CD4-positive, alpha-beta T cell treated with Interferon gamma for 1 hour (primary cell): ENCODE measurements at places on chromosomes 1 and 21.

- DNase-seq, result no peak
These were observed 111.6 kb upstream of the ERRFI1 start for GRCh38 chr1:8137481-8138244.

DNA sequence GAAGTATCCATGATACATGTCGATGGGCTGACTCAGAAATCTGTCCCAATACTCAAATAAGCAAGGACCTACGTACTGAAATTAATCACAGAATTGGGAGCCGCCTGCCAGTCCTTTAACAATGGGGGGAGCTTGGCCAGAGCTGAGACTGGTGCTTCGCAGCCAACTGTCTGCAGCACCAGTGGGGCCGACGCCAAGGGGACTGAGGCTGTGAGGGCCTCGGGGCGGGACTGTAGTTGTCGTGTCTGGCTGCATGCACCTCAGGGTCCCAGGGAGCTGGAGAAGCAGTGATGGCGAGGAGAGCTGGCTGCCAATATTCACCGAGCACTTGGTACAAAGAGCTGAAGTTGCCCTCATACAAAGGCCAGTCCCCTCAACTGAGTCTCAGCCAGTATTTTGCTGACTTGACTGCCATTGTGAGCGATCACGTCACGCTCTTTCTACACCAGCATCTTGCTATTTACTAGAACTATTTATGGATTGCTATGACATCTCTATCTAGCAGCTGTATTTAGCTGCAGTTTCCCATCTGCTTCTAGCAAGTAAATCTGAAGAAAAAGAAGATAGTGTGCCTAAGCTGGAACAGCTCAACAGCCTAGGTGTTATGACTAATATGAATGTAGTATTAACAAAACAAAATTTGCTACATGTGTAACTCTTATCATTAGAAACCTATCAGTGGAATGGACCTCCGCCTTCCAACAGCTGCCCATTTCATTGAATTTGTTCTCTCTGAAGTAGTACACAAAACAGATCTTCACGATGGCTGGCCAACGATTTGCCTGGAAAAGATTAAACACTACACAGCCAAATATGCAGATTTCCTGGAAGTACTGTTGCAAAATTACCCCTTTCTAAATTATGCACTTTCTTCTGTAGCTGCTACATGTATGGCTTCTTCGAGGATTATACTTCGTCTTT is 29.1 kb downstream of the EVI5 start:
- no peak for DNase-seq

DNA sequence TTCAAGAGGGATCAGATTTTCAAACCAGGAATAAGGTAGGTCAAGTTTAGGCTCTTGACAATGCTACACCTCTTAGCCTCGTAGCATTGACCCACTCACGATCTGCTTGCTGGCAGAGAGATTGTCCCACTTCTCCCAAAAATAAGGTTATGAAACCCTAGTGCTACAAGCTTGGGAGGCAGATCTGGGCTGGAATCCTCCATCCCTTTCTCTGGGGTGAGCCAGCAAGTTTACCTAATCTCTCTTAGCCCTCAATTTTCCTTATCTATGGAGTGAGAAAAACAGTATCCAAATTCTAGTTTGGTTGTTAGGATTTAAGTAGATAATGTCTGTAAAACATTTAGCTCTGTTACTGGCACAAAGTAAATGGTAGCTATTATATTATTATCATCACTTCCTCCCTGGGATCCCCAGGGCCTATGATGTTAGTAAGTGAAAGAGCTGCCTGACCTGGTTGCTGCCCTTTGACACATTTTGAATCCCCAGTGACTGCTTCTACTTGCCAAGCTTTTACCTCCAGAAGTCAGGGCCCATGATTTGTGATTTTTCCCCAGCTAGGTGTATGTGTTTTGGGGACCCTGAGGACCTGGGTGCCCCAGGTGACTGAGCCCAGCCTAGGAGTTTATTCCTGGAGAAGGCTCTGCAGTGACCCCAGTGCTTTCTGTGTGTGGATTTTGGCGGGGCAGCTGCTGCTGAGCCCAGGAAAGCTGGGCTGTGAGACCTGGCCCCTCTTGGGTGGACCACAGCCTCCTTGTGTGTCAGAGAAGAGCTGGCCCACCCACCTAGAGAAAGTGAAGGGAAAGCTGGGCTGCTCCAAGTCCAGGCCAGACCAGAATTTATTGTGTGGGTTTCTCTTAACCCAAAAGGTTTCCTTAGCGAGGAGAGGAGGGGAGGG is 48.2 kb upstream of the VANGL1 start:
- no peak for DNase-seq

DNA sequence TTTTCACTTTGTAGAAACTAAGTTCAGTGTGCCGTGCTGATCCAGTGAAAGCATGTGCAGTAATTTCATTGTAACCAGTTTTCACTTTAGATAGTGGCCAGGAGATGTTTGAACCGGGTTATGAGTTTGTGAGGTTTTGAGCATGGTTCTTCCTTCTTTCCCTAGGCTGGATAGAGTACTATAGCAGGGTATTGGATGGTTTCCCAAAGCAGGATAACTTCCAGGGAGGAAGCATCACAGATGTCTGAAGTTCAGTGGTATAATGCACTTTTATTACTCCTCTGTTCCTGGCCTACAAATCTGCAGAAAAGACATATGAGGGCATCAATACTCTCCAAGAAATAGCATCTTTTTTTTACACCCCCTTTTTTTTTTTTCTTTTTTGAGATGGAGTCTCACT is 823.1 kb downstream of the USP25 start:
- no peak for DNase-seq

GRCh38 chr1:229843627-229844238 is 217.7 kb downstream of the URB2 start:
- no peak for DNase-seq

GRCh38 chr1:147545133-147545532 is 3.8 kb downstream of the BCL9 start:
- peak; percentile 80 for DNase-seq

GRCh38 chr1:109112056-109112651 is 1.8 kb upstream of the ELAPOR1 start:
- no peak for DNase-seq

- DNase-seq, result no peak
These were observed 595.0 kb downstream of the NEGR1 start for GRCh38 chr1:71687376-71687775.

DNA sequence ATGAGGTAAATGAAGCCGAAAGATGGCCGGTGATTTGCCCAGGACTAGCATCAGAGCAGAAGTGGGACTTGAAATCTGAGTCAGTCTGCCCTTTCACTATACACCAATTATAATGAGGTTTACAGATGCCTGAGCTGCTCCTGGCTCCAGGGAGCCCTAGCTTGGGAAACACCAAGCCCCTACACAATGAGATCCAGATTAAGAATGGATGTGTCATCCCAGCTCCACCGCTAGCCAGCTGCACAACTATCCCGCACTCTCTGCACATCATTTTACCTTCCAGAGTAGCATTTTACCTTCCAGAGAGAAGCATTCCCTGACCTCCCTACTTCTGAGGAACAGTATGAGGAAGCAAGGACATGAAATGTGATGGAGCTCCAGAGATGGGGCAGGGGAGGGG is 27.0 kb downstream of the SERTAD4 start:
- no peak for DNase-seq

GRCh38 chr1:193185211-193185610 is 1.2 kb downstream of the B3GALT2 start:
- DNase-seq, result no peak

DNA sequence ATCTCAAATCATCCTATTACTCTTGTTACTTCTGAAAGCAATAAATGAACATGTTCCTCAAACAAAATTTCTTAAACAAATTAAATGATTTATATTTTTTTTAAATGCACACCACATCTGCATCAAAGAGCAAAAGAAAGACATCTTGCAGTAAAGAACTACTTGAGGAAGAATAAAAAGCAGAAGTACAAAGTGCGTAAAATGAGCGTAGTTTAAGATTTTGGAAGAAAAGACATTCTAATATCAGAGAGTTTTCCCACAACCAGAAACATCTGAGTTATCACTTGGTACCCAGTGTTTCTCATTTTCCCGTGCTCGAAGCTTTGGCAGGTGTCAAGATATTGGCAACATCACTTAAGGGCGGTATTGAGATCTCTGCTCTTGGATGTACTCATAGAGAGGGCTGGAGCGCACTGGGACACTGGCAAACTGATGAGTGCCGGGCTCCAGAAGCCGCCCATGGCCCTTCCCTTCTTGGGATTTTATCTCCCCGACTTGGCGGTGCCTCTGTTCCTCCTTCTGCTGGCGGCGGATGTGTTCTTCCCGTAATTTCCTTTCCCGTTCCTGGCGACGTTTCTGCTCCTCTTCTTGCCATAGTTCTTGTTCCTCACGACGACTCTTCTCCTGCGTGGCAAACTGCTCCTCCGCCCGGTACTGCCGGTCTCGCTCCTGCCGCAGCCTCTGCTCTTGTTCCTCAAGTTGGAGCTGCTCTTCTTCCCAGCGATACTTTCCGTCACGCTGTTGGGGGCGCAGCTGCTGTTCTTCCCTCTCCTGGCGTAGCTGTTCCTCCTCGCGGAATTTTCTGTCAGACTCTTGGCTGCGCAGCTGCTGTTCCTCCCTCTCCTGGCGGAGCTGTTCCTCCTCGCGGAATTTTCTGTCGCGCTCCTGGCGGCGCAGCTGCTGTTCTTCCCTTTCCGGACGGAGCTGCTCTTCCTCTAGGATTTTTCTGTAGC is 7.9 kb downstream of the TCHH start:
- no peak for DNase-seq

DNA sequence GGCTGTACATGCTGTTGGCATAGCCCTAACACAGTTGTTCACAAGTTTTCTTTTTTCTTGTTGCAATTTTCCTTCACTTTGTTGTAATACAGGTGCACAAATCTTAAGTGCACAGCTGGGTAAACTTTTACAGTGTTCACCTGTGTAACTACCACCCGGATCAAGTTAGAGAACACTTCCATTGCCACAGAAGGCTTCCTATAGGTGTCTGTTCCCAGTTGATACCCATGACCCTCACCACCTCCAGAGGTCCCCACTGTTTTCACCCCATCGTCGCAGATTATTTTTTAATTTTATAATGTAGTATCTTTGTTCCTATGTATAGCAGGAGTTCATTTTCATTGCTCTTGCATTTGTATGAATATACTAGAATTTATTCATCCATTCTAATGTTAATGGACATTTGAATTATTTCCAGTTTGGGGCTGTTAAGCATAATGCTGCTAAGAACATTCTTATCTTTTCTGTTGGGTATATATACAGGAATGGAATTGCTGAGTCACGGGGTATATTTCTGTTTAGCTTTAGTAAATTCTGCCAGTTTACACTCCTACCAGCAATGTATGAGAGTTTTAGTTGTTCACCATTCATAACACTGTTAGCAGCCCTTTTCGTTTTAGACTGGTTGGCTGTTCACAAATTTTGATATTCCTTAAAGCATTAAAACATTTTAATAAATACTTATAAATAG is 16.4 kb downstream of the SPRTN start:
- DNase-seq, result no peak

GRCh38 chr1:211654838-211655787 is 20.3 kb downstream of the NEK2 start:
- DNase-seq, result peak; percentile 76

GRCh38 chr1:47459253-47459788 is 21.5 kb downstream of the FOXD2 start:
- no peak for DNase-seq

DNA sequence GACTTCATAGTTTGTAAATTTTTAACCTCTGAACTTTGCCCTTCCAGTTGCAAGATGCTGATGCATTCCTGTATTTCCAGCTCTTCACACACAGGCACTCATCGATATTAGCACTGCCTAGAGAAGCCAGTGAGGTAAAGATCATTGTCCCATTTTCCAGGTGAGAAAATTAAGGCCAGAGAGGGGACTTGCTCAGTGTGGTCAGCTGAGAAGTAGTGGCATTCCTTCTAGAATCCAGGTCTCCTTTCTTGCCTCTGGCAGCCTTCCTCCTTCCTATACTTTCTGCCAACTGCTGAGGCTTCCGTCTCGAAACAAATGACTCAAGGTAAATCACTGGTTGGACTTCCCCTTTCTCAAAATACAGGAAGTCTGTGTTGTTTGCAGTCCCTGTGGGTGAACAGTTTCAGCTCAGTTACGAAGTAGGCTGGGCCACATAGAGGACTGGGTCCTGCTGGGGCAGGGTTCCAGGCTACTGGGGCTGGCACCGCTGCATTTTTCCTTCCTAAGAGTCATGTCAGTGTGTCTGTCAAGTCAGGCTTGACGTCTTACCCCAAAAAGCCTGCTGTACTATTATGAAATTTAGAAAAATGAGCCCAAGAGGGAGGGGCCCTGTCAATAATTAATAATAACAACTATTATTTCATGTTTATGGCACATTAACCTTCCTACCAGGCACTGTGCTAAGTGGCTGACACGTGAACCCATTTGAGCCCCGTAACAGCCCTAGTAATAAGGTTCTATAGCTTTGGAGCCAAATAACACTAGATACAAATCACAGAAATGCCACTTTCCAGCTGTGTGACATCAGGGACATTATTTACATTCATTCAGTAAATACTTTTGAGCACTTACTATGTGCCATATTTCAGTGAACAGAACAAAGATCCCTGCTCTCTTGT is 16.6 kb upstream of the RNF19B start:
- DNase-seq, result peak; percentile 81

- DNase-seq, result no peak
These were observed 1.7 kb downstream of the FMN2 start for GRCh38 chr1:240093120-240093961.

GRCh38 chr1:9787702-9788101 is 36.1 kb downstream of the CLSTN1 start:
- DNase-seq, result peak; percentile 28

- no peak for DNase-seq
These were observed 57.7 kb upstream of the LRRC7 start for GRCh38 chr1:69510026-69510425.

- DNase-seq, result no peak
These were observed 339.0 kb downstream of the RWDD3 start for GRCh38 chr1:95572962-95573361.

- DNase-seq, result no peak
These were observed 389.2 kb downstream of the DSCAM start for GRCh38 chr21:40457741-40458140.

DNA sequence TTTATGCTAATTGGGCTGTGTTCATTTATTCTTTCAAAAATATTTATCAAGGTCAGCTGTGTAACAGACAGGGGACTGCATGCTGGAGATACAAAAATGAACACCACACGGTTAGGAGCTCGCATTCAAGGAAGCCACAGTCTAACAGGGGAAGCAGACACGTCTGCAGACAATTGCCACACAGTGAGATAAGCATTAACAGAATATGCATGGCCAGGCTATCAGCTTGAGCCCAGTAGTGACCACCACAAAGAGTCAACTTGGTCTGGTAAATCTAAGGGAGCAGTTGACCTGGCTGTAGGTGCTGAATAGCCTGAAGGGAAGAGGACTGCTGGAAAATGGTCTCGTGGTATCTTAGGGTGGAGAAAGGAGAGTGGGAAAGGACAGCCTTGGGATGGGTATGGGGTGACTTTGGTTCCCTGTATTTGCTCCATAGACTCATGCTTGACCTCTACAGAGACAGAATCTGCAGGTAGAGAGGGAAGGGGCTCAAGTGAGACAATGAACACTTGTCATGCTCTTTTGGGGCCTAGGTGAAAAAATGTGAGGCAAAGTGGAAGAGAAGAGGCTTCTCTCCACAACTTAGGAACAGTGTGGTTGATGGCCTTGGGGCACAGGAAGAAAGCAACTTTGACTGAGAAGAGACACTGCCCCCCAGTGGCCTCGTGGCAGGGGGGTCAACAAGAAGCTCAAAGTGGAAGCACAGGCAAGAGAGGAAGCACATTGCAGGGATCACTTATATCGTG is 7.6 kb upstream of the NPL start:
- DNase-seq, result peak; percentile 59
